CD4-positive, CD25-positive, alpha-beta regulatory T cell (primary cell): ENCODE measurements at places on chromosomes 5 and 9.

DNA sequence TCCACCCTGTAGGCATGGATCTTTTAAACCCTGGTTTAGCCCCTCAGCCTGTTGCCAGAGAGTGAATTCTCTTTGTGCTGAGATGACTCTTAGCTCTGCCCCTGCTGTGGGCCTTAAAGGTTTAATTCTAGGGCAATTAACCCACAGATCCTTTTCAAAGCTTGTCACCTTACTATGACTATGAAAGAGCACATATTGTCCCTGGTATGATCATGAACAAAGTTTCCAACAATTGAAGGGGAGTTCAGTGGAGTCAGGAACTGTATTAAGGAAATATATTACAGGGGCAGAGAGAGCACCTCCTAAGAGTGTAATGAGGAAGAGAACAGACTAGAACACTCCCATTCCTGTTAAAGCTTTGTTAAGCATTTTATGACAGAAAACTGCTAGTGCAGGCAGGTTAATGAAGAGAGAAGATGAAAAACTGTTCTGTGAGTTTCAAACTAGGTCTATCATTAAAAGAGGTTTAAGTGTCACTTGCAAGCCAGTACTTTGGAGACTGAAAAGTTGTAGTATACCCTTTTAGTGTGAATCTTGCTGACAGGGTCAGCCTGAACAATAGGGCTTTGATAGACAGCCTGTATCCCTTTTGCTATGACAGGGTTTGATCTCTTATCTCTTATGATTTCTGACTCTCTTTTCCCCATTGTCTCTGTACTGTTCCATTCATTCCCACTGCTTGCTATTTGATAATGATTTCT is 104.2 kb upstream of the ELL2 start:
- no peak for DNase-seq

- no peak for DNase-seq
Observed at GRCh38 chr5:37603072-37603471, 224.0 kb downstream of the WDR70 start.

DNA sequence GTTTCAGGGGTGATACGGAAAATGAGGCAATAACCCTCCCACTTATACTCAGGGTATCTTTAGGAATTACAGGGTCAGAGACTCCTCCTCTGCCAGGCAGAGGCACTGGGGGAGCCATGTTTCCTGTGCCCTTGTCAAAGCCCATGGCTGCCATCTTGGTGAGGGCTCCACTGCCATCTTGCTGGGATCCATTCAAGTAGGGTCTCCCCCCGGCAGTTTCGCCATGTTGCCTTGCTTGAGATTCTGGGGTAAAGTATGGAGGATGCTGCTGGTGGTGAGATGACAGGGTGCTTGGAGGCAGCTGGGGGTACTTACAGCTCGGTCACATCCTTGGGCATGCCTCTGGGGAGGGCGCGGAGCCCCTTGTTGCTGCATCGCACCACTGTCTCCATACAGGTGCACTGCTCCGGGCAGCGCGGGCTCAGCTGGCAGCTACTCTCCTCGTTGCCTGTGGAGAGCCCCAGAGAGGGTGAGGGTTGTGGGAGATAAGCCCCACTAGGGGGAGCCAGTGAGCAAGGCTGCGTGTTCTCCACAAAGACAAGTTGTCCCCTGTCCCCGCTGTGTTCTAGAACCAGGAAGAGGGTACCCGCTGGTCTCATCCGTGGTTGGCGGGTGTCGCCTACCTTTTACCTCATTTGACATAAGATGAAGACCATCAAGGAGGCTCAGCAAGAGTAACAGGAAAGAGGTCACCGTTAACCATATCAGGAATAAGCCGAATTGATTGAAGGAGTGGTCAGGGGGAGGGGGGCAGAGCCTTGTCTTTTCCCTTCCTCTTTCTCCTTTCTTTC is 169.0 kb upstream of the PANK3 start:
- no peak for DNase-seq

DNA sequence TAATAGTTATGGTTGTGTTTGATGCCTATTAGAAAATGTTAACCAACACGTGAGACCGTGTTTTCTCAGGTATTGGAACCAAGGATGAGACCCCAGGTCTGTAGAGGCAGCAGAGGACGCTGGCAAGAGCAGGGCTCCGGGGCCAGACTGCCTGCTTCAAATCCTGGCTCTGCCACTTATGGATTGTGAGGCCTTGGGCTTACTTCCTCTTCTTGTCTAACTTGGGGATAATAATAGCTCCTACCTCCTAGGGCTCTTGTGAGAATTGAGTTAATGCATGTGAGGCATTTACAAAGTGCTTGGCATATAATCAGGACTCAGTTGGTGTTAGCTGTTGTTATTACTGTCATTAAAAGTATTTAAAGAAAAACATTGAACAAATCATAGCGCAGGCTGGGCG is 85.5 kb upstream of the PITX1 start:
- DNase-seq: no peak

DNA sequence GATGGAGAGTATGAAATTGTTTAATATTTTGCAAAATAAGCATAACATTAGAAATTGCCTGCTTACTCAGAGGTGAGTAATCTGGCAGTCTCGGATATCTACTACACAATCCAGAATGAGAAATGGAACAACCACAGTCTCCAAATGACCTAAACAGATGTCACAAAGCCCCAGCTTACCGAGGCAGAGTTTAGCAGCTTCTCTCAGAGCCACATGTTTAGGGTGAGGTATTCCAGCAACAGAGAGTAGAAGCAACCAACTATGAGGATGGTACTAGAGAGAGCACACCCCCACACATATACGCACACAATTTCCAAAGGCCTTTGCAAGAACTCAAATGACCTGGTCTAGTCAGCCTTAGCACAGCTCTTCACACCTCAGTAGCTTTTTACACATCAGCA is 122.7 kb upstream of the LPAR1 start:
- no peak for DNase-seq

DNA sequence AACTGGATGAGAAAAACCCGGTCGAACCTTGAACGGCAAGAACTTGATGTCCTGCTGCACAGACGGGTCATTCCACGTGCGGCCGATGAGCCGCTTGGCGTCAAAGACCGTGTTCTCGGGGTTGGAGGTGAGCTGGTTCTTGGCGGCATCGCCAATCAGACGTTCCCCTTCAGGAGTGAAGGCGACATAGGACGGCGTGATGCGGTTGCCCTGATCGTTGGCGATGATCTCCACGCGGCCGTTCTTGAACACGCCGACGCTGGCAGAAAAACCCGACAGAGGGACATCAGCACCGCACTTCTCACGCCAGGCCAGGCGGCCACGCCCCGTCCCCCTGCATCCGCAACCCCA is 519 bp downstream of the HSPA5 start:
- DNase-seq: peak; percentile 63

- peak; percentile 27 for DNase-seq
Observed at GRCh38 chr5:149834246-149834855, 104.2 kb downstream of the PPARGC1B start.

DNA sequence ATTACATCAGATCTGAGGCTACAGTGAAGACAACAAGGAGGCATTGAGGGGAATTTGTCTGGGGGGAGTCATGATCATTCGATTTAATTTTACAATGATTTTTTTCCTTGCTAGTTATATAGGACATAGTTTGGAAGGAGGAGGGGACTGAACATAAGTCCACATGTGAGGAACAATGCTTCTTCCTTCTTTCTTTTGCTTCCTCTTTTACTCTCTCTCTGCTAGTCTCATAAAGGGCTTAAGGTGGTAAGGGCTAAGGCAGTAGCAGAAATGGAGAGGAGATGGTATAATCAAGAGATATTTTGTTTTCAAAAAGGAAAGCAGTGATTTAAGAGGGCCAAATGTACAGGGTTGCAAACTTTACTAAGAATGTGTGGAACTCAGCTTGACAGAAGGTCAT is 64.3 kb downstream of the GRIN3A start:
- DNase-seq: no peak

GRCh38 chr5:13994621-13995253 is 50.2 kb upstream of the DNAH5 start:
- DNase-seq: no peak
